ENCODE measurements at places on chromosomes 7 and 10.

DNA sequence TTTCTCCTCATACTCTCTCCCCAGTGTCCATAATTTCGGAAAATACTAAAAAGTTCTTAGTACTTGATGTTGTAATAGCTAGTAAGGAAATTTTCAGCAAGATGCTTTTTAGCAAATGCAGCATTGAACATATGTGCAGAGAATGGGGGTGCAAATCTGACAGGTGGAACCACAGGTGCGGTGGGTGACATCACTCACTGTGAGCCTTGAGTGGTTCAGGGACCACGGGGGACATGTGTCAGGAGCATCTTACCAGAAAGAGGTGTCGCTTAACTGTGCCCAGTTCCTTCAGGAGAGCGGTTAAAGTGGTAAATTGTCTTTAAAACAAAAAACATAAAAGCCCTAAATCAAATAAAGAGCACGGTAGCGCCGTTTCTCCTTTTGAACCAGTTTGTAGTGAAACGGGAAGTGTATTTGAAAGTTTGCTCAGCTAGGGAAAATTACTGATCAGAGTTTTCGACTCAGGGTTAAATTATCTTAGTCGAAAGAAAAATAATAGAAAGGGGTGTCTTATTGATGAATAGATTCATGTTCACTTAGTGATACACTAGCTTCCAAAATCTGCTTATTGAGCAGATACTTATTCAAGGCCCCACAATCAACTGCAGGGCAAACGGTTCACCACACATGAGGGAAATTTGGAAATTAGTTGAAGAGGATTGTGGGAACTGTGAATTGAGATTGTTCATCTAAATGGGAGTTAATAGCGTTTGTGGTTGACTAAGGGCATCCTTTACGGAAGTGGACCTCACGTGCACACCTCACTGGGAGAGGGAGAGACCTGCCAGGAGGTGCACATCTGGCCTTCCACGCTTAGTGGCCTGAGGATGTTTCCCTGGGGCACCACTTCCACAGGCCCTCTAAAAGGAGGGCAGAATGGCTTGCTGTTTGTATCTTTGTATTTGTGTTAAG is 12.7 kb downstream of the CUL1 start:
- no peak for DNase-seq

DNA sequence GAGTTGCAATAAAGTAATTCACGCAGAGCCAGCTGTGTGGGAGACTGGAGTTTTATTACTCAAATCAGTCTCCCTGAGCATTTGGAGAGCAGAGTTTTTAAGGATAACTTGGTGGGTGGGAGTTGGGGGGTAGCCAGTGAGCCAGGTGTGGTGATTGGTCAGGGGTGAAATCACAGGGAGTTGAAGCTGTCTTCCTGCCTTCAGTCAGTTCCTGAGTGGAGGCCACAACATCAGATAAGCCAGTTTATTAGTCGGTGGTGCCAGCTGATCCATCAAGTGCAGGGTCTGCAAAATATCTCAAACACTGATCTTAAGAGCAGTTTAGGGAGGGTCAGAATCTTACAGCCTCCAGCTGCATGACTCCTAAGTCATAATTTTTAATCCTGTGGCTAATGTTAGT is 3.3 kb upstream of the CYP51A1 start:
- DNase-seq = no peak

DNA sequence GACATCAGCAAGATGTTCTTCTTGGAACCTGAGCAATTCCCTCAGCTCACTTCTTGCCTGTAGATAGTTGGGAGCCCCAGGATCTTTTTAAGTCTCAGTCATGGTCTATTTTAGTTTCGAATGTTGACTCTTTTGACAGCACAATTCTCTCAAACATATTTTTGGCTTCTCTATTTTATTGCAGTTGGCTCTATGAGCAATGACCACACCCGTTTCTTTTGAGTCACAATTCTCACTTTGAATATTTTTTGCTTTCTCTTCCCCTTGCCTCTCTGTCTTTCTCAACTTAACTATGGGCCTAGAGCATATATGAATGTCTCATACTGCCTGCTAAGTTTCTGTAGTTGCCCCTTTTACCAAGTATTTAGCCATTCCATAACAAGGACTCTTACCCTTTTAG is 222.8 kb downstream of the PTN start:
- no peak for DNase-seq

GRCh38 chr7:74320645-74321221 is 31.5 kb downstream of the CLIP2 start:
- no peak for DNase-seq

DNA sequence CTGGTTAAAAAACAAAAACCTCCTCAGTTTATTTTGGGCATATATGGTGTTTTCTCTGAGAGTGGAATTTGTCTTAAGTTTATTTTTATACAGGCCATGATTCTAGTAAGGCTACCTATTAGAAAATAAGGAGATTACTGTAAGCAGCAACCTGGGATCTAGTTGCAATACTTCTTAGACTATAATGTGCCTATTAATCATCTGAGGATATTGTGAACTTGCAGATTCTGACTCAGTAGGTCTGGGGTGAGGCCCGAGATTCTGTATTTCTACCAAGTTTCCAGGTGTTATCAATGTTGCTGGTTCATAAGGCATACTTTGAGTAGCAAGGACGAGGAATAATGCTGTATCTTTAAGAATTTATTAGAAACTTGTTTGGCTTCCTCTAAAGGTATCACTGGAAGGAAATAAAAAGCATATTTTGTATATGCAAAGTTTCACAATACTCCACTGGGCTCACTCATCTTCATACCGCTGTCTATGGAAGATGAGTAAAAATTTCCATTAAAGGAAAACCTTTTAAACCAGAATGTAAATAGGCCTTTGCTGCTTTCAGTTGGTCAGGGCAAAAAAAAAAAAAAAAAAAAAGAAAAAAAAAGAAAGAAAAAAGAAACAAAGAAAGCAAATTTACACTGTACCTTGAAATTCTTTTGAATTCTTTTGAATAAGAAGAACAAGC is 105.8 kb downstream of the BMPER start:
- no peak for DNase-seq

- no peak for DNase-seq
Measured at GRCh38 chr7:38283107-38283506, 9.7 kb upstream of the TARP start.

GRCh38 chr7:14377646-14378266 is 388.3 kb upstream of the ETV1 start:
- DNase-seq = no peak

GRCh38 chr10:86346799-86347665 is 19.6 kb downstream of the GRID1 start:
- no peak for DNase-seq

DNA sequence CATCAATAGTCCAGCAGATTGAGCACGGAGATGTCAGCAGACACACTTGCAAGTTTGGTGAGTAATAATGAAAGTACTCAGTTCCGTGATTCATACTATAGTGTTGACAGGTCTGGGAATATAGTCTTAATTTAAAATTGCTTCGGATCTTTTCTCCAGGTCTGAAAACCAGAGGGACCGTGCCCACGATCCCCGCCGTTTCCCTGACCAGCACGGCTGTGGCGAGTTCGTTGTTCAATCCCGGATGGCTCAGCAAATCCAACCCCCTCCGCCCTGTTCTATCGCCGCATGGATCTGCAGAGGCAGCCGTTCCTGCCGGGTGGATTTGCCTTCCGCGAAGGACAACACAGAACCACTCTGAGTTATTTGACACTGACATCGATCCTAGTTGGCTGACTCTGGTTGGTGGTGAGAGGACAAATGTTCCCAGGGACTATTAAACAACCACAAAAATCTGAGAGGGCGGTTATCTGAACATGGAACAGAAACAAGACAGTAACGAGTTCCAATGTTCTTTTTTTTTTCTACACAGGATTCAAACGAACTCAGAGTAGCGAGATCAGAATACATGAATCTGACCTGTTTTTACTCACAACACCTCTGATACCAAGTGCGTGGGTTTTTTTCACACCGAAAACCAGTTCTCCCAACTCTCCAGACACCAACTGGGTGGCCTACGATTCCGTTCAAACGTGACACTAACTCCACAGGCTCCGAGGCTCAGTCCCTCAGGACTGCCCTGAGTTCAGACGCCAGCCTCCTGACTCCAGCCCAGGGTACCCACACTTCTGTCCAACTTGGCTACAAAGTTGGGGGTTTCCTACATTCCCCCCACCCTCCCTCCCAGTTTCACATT is 52.7 kb downstream of the RBM17 start:
- DNase-seq = peak; percentile 69

- DNase-seq = no peak
Measured at GRCh38 chr7:158742065-158742821, 37.6 kb upstream of the NCAPG2 start.

GRCh38 chr10:116748041-116748440 is 5.7 kb upstream of the HSPA12A start:
- DNase-seq = no peak

GRCh38 chr7:12888717-12889116 is 201.3 kb downstream of the ARL4A start:
- DNase-seq = no peak

- no peak for DNase-seq
Measured at GRCh38 chr10:128029731-128030369, 96.4 kb downstream of the MKI67 start.

DNA sequence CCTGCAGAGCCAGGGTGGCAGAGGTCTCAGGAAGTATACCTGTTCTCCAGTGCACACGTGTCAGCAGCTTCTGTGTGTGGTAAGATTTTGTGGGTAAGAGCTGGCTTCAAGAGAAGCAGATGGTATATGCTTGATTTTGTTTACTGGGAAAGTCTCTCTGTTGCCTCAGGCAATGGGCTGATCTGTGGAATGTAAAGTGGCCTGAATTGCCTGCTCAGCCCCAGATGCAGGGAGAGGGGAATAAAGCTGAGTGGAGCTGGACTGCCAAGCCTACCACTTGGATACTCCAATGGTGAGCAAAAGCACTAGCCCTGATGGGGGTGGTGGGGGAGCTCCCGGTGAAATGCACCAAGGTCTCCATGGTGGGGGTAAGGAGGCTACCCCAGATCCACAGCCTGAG is 156.1 kb downstream of the WDR11 start:
- no peak for DNase-seq

DNA sequence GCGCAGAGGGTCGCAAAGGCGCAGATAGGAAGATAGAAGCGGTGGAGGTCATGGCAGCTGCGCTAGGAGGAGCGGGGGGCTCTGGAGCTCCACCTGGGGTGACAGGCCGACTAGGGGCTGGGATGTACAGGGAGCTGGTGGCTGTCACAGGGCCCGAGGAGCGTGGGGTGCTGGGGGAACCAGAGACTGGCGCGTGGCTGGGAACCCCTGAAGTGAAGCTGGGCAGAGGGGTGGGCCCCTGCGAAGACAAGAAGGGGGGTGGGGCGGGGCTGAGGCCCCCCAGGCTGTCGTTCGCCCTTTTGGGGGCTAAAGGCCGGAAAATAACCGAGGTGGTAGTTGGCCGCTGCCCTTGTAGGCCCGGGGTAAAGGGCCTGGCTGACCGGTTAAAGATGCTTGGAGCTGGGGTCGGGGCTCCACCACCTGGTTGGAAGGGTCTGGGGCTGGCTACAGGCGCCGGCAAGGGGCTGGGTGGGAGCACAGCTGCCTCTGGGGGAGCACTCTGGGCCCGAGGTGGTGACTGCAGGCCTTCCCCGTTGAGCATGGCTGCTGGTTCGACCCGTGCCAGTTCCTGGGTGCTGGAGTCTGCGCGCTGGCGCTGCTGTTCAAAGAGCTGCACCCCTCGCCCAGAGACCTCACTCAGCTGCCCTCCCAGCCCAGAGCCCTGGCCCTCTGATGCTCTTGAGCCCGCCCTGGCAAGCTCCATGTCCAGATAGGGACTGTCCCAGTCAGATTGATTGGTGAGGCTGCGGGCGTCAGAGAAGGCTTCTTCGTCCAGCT is 6.8 kb upstream of the MYOZ1 start:
- DNase-seq = no peak

DNA sequence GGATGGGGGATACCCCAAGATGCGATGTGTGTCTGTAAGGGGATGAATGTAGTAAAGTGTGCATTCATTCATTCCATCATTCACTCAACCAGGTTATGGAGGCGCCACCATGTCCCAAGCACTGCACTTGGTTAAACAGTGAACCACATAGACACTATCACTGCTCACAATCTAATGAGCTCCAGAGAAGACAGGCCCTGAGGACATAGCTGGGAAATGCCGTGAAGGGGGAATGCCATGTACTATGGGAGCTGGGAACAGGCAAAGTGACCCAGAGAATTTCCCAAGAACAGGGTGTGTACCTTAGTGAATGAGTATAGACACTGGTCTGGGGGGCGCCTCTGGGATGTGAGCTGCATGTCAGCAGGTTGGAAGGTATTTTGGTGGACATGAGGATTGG is 44.5 kb upstream of the LBX1 start:
- no peak for DNase-seq

- no peak for DNase-seq
Measured at GRCh38 chr7:108189733-108190388, 59.7 kb upstream of the LAMB4 start.

GRCh38 chr10:3350205-3350604 is 177.6 kb upstream of the PITRM1 start:
- no peak for DNase-seq

DNA sequence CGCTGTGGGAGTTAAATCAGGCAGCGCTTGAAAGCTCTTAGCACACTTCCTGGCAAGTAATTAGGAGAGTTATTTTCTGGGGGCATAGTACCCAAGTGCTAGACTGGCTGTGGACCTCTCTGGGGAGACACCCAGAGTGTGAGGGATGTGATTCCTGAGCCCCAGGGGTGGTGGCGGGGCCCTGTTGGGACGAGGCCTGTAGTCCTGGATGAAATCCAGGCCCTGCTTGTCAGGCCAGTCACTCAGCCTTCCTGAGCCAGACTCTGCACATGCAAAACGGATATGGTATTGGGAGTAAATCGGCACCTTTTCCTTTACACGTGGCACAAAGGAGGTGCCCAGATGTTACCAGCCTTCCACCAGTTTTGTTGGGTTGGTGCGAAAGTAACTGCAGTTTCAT is 31.2 kb downstream of the TRRAP start:
- DNase-seq = no peak

GRCh38 chr7:53744403-53744760 is 708.9 kb downstream of the POM121L12 start:
- DNase-seq = no peak

DNA sequence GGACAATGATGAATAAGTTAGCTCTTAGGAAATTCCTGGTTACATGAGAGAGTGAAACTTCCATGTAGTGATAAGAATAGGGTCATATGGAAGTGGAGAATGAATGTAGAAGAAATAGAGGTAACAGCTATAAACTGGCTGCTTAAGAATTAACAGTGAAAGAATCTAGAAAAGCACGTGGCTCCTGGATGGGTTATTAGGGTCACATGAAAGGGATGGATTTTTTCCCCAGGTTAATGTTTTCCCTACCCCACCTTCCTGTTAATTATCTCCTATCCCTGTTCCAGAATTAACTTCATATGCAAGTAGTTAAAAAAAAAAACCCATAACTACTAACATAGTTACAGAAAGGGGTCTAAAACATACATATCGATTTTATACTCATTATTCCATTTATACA is 58.0 kb downstream of the ANKIB1 start:
- no peak for DNase-seq

DNA sequence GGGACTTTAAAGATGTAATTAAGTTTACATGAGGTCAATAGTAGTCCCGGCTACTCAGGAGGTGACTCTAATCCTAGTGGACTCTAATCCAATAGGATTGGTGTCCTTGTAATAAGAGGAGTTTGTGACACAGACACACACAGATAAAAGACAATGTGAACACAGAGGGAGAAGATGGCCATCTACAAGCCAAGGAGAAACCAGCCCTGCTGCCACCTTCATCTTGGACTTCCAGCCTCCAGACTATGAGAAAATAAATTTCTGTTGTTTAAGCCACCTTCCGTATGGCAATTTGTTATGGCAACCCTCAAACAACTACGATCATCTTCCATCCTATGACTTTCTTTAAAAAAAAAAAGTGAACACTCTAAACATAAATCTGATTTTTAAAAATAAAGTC is 116.3 kb downstream of the ALOX5 start:
- DNase-seq = no peak

- no peak for DNase-seq
Measured at GRCh38 chr10:84166620-84167288, 6.8 kb upstream of the GPR15LG start.

Measured in activated CD8-positive, alpha-beta memory T cell treated with anti-CD3 and anti-CD28 coated beads, Interleukin-2, amount 10 ng/mL, durations not matched to agents 7 days and 5 days (primary cell).